Activated CD4-positive, CD25-positive, alpha-beta regulatory T cell treated with anti-CD3 and anti-CD28 coated beads, Interleukin-2, amount 50 U/mL, for 16 hours (primary cell): ENCODE measurements at places on chromosomes 16 and 17.
A peak's percentile ranks its signal among the peaks of the same experiment; 100 is the strongest.

- DNase-seq, result no peak
These were observed 83.8 kb downstream of the VPS53 start for GRCh38 chr17:630801-631200.

- DNase-seq, result no peak
These were observed 7.7 kb upstream of the CEP295NL start for GRCh38 chr17:78910497-78911284.

DNA sequence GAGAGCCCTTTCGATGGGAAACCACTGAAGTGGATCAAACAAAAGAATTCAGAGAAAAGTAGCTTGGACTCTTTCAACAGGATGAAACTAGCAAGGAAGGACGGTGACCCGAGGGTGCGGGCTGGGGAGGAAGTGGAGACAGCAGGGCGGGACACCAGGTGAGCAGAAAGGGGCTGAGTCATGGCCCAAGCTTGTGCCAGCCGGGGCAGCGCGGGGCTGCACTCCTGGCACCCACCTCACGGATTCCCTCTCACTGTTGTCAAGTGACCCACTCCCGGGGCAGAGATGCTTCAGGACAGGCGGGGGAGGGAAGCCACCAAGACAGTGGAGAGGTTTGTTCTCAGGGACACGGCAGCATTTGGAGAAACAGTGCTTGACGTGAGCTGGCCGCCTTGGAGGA lies 10.7 kb upstream of the RNF222 start:
- no peak for DNase-seq

GRCh38 chr16:65704866-65705265 lies 583.0 kb upstream of the CDH11 start:
- no peak for DNase-seq

DNA sequence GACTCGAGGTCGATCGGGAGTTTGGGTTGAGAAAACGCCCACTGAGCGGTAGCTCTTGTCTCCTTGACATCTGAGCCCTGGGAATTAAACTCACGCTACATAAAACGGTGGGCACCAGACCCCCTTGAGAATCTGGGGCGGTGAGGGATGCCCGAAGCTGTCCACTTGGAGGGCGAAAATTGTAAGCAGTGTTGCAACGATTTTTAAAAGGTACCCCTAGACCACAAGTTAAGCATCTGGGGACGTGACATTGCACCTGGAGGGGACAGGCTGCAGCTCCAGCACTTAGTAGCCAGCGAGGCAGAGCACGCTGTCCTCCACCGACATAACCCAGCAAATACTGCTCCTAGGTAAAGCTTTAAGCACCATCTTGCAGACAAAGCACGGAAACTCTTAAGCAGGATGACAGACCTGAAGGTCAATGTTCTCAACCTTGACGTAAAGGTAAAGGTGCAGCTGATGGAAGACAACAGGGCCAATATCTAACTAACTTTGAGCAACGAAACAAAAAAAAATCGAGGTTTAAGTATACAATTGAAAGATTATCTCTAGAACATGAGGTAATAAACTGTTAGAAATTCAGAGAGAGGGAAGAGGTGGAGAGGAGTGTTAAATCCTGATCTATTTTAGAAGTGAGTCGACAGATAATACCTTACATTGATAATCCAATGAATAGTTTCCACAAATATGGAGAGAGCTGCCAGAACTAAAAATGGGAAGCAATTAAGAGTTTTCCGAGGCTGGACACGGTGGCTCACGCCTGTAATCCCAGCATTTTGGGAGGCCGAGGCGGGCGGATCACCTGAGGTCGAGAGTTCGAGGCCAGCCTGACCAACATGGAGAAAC lies 921 bp upstream of the CDR2 start:
- no peak for DNase-seq

DNA sequence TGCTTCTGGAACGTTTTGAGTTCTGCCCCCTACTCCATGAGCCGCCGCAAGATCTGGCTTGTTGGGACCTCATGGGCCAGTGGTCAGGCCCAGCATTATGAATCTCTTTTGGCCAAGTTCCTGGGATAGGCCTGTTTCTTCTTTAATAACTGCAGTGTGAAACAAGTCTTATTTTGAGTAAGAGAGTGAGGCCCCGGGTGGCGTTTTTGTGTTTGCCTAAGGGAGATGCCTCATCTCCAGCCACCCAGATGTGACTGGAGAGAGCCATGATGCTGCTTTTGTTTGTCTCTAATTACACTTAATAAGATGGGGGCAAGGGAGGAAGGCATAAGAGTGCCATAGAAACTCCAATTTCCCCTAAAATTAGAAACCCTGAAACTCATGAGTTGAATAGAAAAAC lies 39.8 kb downstream of the KSR1 start:
- no peak for DNase-seq

- DNase-seq, result no peak
These were observed 7.4 kb downstream of the HS3ST3A1 start for GRCh38 chr17:13594310-13594709.

- DNase-seq, result no peak
These were observed 33.1 kb downstream of the HS3ST2 start for GRCh38 chr16:22847100-22847499.

GRCh38 chr17:67466251-67466796 lies 89.2 kb downstream of the PITPNC1 start:
- no peak for DNase-seq

DNA sequence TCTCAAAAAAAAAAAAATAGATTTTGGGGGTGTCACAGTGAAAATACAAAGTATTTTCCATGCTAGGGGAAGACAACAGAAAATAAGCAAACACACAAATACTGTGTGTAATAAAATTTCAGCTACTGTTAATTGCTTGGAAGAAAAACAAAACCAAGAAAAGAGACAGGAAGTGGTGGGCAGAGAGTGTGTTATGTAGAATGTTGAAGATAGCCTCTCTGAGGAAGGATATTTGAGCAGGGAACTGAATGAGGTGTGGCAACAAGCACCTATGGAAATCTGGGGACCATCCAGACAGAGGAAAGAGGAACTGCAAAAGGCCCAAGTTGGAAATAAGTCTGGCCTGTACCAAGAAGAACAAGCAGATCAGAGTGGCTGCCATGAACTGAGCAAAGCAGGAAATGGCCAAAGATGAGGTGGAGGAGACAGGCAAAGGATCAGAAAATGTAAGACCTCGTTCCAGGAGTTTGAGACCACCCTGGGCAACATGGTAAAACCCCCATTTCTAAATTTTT lies 7.8 kb upstream of the USP31 start:
- no peak for DNase-seq

DNA sequence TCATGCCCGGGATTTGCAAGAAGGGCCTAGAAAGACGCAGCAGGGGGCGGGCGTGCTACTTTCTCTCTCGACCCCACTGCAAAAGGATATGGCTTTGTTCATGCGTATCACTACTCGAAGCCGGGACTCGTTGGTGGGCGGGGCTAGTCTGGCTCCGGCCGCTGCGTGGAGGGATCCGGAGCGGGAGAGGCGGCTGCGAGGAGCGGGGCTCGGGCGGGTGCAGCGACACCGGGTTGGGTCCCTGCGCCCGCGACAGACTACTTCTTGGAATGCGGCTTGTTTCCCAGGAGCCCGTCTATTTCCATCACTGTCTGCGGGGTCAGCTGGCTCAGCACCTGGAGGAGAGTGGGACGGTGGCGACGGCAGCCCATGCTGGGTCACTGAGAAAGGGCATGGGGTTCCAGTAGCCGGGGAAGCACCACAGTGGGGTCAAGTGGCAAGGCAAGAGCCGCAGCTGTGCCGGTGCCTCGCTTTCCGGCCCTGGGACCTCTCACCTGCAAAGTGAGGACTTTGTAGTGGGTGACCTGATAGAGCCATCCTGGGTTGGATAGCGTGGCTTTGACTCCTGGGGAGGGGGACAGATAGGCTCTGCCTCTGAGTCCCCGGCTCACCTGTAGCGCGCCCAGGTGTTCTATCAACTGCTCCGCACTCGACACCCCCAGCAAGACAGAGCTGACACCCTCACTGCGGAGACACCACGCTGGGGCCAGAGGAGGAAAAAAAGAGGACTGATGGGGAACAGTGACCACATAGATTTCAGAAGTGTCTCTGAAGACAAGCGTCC lies 6.6 kb downstream of the KCNAB3 start:
- DNase-seq, result peak; percentile 72

DNA sequence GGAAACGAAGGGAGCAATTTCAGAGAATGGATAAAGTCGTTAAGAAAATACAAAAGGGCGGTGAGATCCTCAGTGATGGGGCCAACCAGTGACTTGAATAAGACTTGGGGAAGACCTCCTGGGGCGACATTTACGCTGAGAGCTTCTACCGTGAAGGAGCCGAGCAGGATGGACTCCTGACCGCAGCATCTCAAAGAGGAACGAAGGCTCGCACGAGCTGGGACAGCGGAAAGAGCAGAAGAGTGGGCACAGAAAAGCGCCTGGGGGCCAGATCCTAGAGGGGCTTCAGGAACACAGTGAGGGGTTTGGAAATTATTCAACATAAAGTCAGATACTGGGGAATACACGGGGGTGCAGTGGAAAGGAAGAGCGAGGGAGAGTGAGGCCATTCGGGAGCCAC lies 17.5 kb downstream of the ZNF750 start:
- no peak for DNase-seq

- DNase-seq, result no peak
These were observed 47.6 kb upstream of the PVALEF start for GRCh38 chr17:81117672-81118198.

GRCh38 chr17:19877364-19877945 lies 9.7 kb upstream of the ULK2 start:
- no peak for DNase-seq

- no peak for DNase-seq
These were observed 277.0 kb downstream of the IRX3 start for GRCh38 chr16:54009464-54010176.

DNA sequence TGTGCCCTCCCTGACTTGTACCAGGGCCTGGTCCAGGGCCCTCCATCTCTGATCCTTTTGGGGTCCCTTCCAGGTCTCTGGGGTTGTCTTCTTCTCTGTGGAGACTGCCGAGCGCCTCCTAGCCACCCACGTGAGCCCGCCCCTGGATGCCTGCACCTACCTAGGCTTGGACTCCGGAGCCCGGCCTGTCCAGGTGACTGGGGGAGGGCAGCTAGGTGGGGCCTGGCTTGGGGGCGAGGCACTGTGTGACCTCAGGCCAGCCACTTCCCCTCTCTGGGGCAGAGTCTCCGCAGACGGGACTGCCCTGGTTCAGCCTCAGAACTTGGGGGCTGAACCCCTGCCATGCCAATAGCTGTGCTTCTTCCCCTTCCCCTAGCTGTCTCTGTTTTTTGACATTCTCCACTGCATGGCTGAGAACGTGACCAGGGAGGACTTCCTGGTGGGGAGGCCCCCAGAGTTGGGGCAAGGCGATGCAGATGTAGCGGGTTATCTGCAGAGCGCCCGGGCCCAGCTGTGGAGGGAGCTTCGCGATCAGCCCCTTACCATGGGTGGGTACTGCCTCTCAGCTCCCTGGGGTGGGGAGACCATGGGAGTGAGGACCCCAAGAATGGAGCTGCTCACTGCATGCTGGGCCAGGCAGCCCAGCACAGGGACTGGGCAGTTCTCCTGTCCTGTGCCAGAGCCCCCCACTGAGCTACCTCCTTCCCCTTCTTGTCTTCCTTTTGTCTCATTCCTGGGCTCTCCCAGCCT lies 14.6 kb downstream of the FCSK start:
- DNase-seq, result no peak

DNA sequence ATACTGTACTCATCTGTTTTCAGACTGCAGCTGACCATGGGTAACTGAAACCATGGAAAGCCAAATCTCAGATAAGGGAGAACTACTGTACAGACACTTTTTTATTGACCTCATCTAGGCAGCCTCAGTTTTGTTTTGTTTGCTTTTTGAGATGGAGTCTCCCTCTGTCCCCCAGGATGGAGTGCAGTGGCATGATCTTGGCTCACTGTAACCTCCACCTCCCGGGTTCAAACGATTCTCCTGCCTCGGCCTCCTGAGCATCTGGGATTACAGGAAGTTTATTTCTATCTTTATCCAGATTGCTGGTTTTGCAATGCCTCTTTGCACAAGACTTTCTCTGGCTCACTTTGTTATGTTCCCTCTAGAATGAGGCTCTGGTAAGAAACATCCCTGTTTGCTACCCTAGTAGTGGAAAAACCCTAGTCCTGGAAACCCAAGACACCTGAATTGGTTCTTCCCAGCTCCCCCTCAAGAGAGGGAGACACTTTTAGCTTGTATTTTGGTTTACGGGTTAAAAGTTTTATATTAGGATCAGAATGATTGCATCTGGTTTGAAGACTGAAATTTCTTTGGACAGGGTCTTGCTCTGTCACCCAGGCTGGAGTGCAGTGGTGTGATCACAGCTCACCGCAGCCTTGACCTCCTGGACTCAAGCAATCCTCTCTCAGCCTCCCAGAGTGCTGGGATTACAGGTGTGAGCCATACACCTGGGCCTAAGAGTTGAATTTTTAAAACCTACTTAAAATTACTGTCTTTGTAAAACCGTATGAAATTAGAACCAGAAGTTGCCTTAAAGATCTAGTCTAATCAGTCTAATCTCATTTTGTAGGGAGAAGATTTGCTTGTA lies 38.9 kb downstream of the ZNF207 start:
- DNase-seq, result no peak

- DNase-seq, result no peak
These were observed 4.8 kb downstream of the CPPED1 start for GRCh38 chr16:12798846-12799245.

DNA sequence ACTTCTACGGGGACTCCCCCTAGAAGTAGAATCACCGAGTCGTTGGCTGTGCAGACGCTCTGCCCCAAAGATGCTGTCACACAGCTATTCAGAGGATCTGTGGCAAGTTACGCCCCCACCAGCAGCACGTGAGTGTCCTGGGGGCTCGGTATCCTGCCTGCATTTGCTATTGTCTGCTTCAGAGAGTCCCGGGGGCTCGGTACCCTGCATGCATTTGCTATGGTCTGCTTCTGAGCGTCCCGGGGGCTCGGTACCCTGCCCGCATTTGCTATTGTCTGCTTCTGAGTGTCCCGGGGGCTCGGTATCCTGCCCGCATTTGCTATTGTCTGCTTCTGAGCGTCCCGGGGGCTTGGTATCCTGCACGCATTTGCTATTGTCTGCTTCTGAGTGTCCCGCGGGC lies 23.8 kb upstream of the ZNF469 start:
- DNase-seq, result no peak

DNA sequence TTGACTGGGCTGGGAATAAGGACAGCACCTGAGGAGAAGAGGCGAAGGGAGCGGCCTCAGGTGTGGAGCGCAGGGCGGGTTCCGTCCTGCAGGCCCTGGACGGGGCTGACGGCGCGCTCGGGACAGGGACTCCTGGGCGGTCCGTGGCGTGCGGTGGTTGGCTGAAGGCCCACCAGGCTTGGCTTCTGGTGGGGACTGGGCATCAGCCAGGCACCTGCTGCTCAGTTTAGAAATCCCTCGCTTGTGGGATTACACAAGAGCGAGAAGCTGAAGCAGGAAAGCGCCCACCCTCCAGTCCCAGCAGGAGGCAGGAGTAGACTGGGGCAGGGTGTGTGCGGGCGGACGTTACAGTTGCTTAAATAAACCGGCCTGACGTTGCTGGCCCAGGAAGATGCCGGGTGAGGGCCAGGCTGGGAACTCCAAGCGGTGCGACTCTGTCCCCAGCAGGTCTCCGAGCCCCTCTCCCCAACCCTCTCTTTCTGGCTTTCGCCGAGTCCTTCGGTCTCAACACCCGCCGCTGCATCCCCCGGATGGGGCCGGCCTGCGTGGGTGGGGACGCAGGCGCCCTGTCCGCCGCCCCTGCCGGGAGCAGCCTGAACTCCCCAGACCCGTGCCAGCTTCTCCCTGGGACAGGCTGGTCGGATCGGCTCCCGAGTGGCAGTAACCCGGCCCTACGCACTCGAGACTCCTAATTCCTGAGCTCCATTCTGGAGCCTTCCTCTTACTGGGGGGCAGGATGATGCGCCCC lies 639 bp downstream of the MIF4GD start:
- no peak for DNase-seq
